ENCODE measurements at places on chromosomes 6 and 20.

DNA sequence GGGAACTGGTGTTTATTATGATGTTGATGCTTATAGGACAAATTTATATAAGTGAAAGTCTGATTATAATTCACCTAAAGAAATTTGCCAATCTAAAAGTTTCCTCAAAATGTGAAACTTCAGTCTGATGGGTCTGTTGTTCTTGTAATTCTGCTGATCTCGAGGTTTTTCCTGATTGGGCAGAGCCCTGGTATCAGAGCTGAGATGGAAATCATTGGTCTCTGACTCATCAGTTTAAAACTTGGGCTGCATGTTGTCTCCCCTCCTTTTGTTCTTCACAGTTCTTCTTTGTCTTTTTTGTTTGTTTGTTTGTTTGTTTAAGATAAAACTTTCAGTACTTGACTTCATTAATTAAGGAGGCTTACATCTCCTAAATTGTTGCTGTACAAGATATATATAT lies 5.9 kb downstream of the SMAP1 start:
- DNase-seq: no peak

GRCh38 chr6:9126878-9127560 lies 691.7 kb upstream of the SLC35B3 start:
- DNase-seq: no peak

- DNase-seq: no peak
Observed at GRCh38 chr6:135094403-135094821, 39.8 kb upstream of the HBS1L start.

- no peak for DNase-seq
Observed at GRCh38 chr6:27867051-27867944, 44.9 kb downstream of the OR2B2 start.

GRCh38 chr6:3719462-3720308 lies 31.8 kb downstream of the PXDC1 start:
- DNase-seq: no peak

GRCh38 chr20:10763112-10763511 lies 89.3 kb upstream of the JAG1 start:
- no peak for DNase-seq

DNA sequence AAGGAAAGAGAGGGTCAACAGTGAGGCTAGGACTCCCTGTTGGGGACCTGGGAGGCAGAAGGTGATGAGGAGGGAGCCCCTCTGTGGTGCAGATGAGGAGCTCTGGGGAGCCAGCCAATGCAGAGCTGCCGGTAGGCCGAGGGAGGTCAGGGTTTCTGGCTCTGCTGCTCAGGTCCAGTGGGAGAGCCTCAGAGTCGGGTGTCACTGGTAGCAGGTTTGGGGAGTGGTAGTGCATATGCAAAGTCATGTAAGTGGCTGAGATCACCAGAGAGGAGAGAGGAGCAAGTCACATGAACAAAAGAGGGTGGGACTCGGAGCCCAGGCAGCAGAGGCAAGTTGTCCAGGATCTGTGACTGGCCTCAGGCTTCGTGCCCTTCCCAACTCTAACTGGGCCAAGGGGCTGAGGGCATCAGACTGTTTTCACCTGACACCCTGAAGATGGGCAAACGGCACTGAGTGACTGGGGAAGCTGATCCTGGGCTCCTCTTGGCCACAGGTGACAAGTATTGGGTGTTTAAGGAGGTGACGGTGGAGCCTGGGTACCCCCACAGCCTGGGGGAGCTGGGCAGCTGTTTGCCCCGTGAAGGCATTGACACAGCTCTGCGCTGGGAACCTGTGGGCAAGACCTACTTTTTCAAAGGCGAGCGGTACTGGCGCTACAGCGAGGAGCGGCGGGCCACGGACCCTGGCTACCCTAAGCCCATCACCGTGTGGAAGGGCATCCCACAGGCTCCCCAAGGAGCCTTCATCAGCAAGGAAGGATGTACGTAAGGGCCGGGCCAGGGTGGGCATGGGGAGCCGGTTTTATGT lies 6.6 kb downstream of the MMP24OS start:
- no peak for DNase-seq

DNA sequence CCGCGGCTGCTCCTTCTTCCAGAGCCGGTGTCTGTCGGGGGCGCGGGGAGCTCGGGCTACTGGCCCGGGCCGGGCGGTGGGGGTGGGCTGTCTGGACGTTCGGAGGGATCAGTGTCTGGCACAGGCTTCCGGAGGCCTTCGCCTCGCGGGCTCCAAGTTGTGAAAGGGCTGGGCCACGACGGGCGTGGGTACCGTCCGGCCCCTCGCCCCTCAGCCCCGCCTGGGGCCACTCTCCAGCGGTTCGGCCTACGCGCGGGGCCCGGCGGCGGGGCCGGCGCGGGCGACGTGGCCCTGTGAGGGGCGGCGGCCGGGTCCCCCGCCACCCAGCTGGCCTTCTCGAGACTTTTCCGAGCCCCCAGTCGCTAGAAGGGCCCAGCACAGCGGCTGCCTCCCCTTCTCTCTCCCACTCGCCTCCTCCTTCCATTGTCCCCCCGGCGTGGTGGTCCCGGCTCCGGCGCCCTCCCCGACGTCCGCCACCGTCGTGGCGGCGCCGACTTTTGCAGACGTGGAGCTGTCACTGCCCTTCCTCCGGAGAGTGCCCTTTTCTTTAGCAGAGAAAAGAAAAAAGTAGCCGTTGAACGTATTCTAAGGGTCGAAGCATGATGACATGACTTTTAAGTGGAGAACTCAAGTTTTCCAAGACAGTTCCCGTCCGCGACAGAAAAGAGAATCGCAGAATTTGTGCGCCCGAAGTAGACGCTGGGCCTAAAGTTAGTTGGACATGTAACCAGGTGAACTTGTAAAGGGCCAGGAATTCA lies 571 bp downstream of the ITCH start:
- DNase-seq: no peak

DNA sequence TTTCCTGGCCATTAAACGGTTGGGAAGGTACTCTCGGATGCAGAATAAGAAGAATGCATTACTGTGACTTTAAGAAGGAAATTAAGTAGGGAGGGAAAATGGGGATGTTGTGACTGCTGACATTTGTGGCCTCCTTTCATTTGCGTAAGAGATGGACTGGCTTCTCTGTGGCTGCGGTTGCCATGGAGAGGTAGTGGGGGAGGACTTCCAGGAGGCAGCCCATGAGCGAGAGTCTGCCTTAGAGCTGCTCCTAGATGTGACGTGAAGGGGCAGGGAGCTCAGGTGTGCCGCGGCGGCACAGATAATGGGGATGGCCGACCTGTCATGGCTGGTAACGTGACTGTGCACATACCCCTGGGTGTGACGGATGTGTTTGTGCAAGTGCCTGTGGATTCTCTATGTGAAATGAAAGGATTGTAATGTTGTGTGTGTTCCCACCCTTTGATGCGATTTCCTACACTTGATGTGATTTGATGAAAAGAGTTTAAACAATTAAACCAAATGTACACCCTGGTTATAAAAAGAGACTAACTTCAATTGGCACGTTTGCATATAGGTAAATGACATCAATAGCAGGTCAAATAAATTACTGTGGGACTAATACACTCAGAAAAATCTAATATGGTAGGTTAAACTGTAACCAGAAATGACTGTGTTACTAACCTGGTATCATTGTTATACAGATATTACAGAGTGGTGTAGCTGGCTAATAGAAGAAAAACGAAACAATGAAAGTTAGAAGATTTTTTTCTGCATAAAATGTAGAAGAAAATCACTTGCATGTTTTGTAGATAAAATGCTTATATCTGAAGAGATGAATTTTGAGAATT lies 48.9 kb downstream of the HIVEP1 start:
- peak; percentile 63 for DNase-seq

- no peak for DNase-seq
Observed at GRCh38 chr20:23235173-23236027, 115.2 kb upstream of the NXT1 start.

GRCh38 chr6:118881440-118882313 lies 12.3 kb upstream of the ASF1A start:
- DNase-seq: no peak

DNA sequence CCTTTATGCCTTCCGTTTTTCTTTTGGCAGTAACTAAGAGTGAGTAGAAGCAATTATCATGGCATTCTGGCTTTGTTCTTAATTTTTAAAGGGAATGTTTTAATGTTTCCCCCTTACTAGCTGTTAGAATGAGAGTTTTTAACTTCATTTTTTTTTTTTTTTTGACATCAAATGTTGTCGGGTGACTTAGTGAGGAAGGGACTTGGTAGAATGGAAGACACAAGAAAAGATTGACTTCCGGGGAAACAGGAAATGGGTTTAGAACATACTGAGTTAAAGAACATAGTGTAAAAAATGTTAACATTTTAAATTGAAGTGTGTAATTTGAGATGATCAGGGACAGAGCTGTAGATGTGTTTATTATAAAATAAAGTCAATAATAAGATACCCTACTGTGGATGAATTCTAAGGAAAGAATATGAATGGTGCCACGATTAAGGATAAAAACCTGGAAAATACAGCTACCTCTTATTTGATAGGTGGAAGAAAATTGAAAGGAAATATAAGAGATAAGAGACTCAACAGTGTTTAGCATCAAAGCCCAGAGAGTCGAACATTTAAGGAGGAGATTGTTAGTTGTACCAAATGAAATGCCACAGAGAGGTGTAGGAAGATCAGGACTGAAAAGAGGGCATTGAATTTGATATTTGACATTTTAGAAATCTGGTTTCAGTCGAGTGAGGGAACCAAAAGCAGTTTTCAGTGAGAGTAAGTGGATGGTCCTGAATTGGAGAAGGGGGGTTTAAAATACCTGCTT lies 9.4 kb downstream of the HSF2 start:
- no peak for DNase-seq
